ENCODE measurements at places on chromosomes 7 and 10.

- DNase-seq = no peak
Observed at GRCh38 chr10:86044029-86044428, 322.6 kb downstream of the GRID1 start.

DNA sequence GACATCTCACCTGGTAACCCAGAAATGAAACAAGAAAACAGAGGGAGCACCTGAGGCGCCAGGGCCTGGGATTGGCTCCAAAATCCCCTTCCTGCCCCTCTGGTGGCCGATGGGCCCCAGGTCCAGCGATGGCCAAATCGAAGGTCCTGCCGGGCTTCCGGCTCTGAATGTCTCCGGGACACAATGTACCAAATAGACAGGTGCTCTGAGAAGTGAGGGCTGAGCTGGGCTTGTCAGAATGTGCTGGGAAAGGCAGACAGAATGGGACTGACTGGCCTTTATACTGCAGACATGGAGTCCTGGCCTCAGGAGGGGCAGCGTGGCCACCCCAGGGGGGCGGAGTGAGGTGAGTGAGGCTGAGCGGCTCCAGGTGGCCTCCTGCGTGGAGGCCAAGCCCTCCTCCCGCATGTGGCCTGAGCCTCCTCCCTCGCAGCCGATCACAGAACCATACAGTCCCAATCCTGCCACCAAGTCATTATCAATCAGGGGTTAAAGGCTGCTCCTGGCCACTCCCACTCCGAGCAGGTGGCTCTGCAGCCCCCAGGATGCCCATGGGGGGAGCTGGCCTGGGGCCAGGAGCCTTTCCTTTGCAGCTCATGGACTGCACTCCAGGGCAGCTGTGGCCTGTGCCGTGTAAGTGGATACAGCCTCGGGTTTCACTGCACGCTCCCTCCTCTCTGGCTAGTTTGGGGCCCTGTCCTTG is 185.5 kb downstream of the ADARB2 start:
- no peak for DNase-seq

DNA sequence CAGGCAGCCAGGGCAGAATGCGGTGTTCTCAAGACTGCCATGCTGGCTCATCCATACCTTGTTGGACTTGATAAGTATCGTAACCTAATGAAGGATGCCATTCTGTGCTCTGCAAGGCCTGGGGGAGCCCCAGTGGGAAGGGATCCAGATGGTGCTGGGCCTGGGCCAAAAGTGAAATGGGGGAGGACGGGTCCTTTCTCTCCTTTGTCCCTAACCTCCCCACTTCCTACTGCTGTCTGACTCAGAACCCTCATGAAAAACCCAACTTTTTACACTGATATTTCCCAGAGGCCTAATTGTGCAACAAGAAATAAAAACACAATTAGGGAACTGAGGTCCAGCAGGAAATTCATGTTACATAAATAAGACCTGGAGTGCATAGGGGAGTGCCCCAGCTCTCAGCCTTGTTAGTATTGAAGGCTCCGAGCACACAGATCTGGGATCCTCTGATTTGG is 193.7 kb upstream of the SVIL start:
- DNase-seq = no peak

DNA sequence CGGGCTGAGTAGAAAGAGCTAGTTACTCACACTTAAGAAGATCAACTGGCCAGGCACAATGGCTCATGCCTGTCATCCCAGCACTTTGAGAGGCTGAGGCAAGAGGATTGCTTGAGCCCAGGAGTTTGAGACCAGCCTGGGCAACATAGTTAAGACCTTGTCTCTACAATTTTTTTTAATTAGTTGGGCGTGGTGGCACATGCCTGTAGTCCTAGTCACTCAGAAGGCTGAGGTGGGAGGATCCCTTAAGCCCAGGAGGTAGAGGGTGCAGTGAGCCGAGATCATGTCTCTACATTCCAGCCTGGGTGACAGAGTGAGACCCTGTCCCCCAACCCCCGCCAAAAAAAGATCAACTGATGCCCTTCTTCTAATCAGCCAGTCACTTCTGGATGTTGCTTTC is 74.6 kb upstream of the ATP6V0A4 start:
- no peak for DNase-seq

GRCh38 chr10:99080275-99080945 is 155.2 kb downstream of the HPSE2 start:
- DNase-seq = no peak

GRCh38 chr10:10500937-10501336 is 516.7 kb upstream of the CELF2 start:
- DNase-seq = peak; percentile 49

DNA sequence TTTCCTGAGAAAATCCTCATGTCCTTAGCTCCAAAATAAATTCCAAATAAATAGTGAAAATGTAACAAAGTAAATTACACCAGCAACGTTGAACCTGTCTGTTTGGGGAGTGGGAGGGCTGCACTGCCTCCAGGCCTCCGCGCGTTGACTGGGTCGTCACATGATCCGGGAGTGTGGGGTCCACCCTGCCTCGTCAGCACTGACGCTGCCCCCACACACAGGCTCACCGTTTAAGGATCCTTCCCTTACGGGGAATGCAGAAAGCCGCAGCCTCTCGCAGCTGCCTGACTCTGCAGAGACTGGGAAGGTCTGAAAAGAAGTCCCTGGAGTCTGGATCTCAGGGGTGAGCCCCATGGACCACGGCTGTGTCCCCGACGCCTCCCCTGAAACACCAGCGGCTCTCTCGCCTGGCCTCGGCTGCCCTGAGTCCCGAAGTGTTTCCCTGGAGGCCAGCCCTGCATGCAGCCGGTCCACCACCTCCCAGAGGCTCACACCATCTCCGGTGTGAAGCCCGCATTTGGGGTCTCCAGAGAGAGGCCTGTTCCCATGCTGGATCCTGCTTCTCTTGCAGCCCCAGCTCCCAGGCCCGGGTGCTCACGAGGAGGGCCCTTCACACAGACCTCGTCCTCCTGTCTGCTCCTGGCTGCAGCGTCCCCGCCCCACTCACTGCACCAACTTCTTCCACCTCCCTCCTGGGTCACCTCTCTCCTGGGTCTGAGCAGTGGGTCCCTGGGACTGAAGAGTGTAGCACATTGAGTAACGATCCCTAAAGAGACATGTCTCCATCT is 49.5 kb upstream of the ADGRA1 start:
- DNase-seq = no peak

DNA sequence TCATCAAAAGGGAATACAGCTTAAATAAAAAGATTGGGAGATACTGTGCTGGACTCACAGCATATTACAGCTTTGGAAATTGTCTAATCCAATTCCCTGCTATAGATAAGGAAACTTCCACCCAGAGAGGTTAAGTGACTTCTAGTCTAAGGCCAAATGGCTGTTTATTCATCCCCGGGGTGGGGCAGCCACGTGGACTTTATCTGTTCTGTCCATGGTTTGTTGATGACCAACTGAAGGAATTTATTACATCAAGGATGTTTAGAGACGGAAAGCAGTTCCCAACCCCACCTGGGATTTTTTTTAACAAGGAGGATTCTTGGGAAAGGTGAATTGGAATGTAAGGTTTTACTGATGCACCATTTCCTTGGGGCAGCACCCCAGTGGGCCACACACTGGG is 88.6 kb downstream of the ATXN7L1 start:
- no peak for DNase-seq

- no peak for DNase-seq
Observed at GRCh38 chr10:73774637-73775036, 7.2 kb upstream of the CHCHD1 start.

DNA sequence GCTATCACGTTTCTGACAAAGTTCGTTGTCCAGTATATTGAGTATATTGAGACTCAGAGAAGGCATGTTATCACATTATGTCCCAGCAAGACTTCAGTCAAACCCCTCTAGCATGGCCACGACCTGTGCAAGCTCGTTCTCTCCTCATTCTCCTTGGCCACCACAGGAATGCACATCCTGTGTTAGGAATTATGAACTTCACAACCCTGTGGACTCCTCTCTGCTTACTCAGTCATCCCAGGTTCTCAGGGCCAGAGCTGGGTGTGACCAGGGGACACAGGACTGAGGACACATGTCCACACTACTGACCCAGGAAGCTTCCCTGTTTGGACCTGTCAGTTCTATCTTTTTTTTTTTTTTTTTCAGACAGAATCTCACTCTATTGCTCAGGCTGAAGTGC is 4.4 kb downstream of the SH2D4B start:
- no peak for DNase-seq

DNA sequence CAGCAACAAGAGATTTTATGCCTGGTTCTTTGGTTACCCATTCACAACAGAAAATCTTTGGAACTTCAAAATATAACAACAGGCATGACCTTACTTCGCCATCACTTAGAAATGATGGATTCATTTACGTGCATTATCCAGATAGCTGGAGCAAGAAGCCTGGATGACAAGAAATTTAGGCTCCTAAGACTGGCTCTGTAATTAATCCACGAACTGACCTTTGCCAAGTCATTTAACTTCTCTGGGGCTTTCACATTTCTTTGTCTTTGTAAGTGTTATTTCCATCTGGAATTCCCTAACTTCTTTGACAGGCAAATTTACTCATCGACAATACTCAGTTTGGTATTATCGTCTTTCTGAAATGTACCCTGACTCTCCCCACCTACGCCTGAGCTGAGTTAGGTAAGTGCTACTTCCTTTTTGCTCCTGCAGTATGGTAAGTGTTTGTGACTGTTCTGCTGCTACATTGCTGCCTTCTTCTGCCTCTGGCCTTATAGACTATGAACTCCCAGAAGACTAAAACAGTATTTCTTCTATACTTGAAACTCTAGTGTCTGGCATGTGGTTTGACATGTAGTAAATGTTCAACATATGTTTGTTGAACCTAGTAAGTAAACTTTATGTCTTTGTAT is 5.5 kb upstream of the MDFIC start:
- no peak for DNase-seq

Data from fibroblast of skin of left quadriceps (primary cell).